NCI-H226 (cell line): ENCODE measurements at places on chromosomes 2 and 18.

- DNase-seq = no peak
Observed at GRCh38 chr2:69560147-69560482, 83.4 kb downstream of the AAK1 start.

DNA sequence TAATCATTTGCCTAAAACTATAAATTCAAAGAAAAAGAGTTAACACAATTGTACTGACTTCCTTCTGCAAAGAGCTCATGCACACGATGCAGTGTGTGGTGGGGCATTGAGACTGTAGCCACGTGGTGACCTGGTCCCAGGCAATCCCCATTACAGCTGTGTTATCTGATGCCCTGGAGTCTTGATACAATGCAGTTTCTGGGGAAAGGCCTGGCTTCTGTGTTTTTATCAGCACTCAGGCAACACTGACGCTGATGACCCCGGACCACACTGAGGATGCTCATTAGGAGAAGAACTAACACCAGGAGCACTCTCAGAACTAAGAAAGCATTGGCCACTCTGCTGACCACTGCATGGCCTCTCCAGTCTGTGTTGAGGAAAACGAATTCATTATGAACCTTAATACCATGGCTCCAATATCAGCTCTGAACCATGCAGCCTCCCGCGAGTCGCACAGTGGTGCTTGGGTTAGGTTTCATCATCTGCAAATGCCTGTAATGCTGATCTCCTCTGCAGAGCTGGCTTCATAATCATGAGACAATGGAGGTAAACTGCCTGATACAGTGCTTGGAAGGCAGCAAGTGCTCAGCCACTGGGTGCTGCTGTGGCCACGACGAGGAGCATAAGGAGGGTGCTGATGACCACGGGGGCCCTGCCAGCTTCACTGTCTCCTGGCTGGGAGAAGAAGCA, 218.5 kb downstream of the MYT1L start:
- no peak for DNase-seq

- DNase-seq = no peak
Observed at GRCh38 chr2:235770909-235771820, 277.3 kb downstream of the AGAP1 start.

DNA sequence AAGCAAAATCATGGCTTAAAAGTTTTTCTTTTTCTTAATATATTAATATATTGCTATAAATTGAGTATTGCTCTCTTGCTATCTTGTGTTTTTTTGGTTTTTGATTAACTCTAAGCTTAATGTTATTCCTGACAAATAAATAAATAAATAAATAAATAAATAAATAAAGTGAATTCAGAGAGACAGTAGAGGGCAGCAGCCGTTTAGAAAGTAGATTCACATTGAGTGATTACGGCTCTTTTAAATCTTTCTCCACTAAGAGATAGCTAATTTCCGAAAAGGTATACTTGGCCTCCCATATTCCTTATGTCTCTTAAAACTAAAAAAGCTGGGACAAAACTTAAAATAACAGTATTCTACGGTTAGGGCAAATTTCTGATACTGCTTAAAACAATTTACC, 34.3 kb downstream of the MSH2 start:
- no peak for DNase-seq

DNA sequence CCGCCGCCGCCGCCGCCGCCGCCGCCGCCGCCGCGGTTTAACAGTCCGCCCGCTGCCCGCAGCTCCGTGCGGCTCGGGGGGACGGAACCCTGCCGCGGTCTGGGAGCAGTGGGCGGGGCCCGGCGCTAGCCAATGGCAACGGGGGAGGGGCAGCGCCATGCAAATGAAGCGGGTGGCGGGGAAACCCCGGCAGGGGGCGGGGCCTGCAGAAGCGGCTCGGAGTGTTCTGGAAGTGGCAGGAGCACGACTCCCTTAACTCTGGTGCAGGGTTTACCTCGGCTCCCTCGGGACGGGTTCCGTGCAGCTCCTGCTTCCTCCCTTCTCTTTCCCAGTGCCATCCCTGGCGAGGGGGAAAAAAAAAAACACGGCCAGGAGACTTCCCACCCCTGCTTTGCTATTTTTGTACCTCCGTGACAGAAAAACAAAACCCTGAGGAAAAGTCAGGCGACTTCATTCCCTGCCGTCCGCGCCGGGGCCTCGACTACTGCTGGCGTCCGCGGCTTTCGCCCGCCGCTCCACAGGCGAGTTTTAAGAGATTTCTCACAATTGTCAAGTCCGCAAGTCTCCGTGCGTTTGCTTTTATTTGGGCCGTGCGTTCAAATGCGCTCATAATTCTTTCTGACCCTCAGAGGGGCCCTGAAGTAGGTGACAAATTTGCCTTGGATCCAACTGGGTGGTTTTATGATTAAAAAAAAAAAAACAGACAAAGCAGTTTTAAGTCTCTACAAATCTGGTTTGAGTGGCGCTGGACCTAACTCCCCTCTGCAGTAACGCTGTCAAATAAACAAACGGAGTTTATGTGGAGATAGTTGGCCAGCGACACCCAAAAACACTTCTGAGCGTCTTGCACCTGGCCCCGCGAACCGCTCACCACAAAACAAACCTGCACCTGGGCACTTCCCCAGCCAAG, at the start of gene KANSL1L:
Gene KANSL1L (minus strand): TSS at position 101 of the 910 bp plus-strand sequence. CDS start 16,827 bp downstream, outside the sequence.
- peak; percentile 71 for DNase-seq

DNA sequence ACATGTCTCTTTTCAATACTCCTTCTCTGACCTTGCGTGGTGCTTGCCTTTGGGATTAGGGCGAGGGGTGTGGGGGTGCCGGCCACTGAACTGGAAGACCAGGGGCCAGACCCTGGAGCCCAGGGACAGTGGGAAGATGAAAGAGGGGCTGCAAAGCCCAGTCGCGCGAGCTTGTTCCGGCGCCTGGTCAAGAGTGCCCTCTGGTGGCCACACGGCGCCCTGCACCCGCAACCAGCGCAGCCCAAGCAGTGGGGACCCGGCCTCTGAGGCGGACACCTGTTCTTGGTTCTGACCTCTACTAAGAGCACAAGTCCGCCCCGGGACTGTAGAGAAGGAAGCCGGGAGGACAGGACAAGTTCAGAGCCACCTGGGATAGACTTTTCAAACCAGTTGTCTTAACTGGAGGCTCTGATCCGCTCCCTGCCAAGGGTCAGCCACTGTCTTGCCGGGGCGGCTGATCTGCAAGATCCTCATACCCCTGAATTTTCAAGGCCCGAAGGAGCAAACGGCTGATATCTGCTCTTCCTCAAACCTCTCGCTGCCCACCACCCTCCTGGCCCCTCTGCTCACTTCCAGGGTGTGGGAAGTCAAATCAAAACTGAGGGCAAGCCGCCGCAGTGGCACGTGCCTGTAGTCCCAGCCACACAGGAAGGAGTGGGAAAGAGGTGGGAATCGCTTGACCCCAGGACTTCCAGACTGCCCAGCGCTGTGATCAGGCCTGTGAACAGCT, 14.9 kb upstream of the MSH6 start:
- no peak for DNase-seq

GRCh38 chr18:42508683-42509296, 553.8 kb downstream of the PIK3C3 start:
- no peak for DNase-seq
